GM23248 (cell line): ENCODE measurements at places on chromosomes 12 and 14. TPM values are rescaled to one million over a fixed set of nuclear protein-coding genes. Genes with fewer than 3 reads are reported as not detected.

- DNase-seq, result peak; percentile 11
Measured at GRCh38 chr12:30840715-30841114, 85.8 kb upstream of the TSPAN11 start.

- no peak for DNase-seq
Measured at GRCh38 chr12:24045816-24046257, 96.4 kb upstream of the SOX5 start.

GRCh38 chr14:100042286-100042685 is 22.9 kb upstream of the EVL start:
- DNase-seq, result no peak

DNA sequence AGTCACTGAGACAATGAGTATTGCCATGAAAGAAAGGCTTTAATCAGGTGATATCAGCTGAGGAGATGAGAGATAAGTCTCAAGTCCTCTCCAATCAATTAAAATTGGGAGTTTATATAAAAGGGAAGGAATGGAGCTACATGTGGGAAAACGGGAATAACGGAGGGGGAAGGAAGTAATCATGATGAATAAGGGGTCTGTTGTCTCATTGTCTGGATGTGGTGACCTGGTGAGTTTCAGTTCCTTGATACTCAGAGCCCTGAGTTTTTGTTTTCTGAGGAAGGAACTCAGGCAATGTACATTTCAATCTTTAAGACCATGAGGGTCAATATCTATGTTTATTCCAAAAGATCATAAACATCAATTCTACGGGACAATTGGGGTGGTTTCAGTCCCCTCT is 198.8 kb downstream of the KITLG start:
- no peak for DNase-seq

GRCh38 chr12:3730111-3730510 is 22.8 kb downstream of the CRACR2A start:
- DNase-seq, result no peak

GRCh38 chr14:76976240-76977005 is 52.1 kb downstream of the IRF2BPL start:
- DNase-seq, result no peak

DNA sequence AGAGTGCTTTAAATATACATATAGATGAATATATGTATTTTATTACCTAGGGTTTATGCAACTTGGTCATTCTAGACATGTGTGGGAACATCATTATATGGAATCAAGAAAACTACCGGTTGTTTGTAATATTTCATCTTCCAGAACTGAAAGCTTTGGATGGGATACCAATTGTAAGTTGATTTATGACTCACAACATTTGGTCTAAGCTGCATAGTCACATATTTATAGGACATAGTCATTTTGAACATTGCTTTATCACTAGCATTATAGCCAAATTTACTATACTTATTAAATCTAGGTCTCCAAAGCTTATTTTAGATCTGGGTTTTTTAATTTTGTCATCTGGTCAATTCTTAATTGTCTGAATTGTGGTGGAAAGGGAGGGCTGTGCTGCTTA is 83.7 kb upstream of the PCNX4 start:
- DNase-seq, result peak; percentile 13

GRCh38 chr14:83779266-83779665 is 1750.7 kb upstream of the FLRT2 start:
- no peak for DNase-seq

LHX5 gene
- not detected in 2 replicates for total RNA-seq

POLE2 gene
- 5.5 and 13.5 TPM in 2 replicates for total RNA-seq

ACOT6 gene
- total RNA-seq, result not detected in 2 replicates

RIPK3 gene
- 2.2 and 5.3 TPM in 2 replicates for total RNA-seq
